ENCODE measurements at places on chromosomes 2 and 18.
A peak's percentile ranks its signal among the peaks of the same experiment; 100 is the strongest.

GRCh38 chr2:171208657-171209056 is 48.0 kb upstream of the TLK1 start:
- no peak for DNase-seq

DNA sequence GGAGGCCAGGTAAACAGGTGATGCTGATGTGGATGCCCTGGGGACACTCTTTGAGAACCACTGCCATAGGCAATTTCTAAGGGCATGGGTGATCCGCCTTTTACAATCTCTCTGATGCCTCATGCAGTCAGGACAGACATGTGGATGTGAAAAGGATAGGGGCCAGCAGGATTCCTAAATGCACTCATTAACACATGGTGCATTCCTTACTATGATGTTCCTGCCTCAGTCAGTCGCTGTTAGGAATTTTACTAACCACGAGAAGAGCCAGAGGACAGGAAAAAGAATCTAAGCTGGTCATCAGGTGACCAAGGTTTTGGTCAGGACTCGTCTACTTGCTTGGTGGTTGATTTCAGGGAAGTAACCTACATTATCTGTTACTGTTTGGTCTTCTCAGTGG is 191.0 kb downstream of the ARL4C start:
- no peak for DNase-seq

GRCh38 chr2:204357286-204357685 is 188.0 kb upstream of the PARD3B start:
- DNase-seq, result no peak

GRCh38 chr2:238305092-238305862 is 15.0 kb upstream of the TRAF3IP1 start:
- no peak for DNase-seq

DNA sequence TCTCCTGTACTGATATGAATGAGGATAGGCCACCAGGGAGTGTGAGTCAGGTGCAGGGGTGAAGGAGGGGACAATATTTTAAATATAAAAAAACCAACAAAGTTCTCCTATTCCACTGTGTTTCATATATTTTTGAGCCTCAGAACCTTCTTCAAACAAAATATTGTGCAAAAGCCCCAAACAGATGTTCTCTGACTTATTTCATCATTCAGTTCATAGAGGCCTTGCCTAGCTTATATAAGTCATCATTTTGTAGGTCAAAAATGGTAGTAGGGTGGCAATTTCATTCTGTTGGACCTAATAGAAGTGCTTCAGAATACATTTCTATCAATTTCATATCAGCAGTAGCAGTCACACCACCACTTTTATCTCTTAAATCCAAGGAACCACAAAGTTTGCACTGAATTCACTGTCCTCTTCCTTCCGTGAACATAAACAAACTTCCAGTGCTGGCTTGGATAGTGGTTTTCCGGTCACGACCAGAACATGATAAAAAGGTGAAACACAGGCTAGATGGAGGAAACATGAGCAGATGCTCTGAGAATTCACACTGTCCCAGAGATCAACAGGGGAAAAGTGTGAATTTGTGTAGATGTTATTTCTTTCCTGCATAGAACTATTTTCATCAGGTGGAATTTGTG is 99.1 kb downstream of the EN1 start:
- DNase-seq, result no peak

GRCh38 chr2:16188261-16188890 is 248.0 kb downstream of the MYCN start:
- DNase-seq, result no peak

- no peak for DNase-seq
These were observed 24.0 kb upstream of the SLC39A10 start for GRCh38 chr2:195632856-195633572.

DNA sequence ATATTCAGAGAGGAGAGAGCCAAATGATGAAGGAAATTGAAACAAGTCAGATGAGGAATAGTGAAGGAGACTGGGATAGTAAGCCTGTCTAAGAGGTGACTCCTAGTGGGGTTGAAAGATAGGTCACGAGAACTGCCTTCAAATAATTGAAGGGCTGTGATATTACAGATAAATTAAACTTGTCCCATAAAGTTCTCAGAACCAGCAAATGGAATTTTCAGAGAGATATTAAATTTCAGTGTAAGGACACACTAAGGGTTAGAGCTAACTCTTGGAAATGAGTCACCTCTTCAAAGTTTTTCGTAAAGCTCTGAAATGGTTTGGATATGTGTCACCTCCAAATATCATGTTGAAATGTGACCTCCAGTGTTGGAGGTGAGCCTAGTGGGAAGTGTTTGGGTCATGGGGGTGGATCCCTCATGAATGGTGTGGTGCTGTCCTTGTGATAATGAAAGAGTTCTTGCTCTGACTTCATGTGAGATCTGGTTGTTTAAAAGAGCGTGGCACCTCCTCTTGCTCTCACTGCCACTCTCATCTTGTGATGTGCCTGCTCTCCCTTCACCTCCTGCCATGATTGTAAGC is 87.3 kb downstream of the BABAM2 start:
- DNase-seq, result peak; percentile 62

- no peak for DNase-seq
These were observed 85.1 kb downstream of the NCKAP5 start for GRCh38 chr2:133483181-133483580.
